Activated T-helper 2 cell treated with anti-CD3 and anti-CD28 coated beads, Interferon-gamma antibody, Interleukin-2, Interleukin-4, amounts not matched to agents 10 μg/mL and 5 μg/mL and 100 μg/mL, durations not matched to agents 14 hours and 24 hours and 36 hours (primary cell): ENCODE measurements at places on chromosomes 7 and 10.

DNA sequence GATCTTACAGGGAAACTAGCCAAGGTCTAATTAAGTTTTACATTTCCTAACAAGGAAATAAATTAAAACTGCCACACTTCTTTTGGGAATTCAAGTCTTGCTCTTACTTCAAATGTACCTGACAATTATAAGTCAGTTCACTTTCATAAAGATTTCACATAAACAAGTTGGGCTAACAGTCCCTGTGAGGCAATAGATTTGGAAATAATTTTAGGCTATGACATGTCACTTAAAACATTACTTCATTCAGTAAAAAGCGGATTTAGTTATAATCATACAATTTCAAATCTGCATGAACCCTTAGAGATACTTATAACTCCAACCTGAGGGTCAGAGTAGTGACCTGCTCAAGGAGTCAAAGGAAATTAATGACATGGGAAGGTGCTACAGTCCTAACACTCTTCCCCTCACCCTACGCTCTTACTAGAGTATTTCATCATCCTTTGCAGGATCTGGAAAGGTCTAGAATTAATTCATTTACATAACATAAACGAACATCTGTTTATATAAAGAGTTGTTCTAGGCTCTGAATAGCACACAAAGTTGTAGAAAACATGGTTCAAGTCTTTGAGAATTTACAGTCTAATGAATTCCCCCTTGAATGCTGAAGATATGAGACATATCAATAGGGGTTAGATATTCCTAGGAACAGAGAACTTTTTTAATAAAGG, 32.3 kb upstream of the DNAJB12 start:
- no peak for DNase-seq

GRCh38 chr10:57972783-57973182, 294.9 kb downstream of the IPMK start:
- no peak for DNase-seq

DNA sequence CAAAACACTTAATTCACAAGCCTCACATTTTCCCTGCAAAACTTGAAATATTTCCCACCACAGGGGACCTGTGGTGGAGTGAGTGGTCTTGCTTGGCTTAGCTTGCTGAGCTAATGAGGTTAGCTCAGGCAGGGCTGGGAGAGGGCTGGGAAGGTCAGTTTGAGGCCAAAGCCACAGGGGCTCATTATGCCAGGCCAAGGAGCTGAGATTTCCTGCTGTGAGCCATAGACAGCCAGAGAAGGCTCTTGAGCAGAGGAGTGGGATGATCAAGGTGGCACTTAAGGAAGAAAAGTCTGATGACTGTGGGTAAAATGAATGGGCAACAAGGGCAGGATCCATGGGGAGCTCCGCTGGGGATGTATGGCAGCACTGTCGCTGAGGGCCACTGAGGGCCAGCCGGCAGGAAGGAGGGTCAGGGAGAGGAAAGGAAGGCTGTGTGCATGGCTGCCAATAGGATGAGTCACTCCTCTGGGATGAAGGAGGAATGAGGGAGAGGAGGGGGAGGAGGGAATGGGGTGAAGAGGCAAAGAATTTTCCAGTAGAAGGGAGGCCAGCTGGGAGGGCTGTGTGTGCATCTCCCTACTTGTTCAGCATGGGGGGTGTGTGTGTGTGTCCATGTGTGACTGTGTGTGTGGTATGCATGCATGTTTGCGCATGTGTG, 18.7 kb upstream of the ZNF488 start:
- no peak for DNase-seq

- DNase-seq: no peak
Measured at GRCh38 chr7:129161524-129162225, 17.2 kb downstream of the TSPAN33 start.

DNA sequence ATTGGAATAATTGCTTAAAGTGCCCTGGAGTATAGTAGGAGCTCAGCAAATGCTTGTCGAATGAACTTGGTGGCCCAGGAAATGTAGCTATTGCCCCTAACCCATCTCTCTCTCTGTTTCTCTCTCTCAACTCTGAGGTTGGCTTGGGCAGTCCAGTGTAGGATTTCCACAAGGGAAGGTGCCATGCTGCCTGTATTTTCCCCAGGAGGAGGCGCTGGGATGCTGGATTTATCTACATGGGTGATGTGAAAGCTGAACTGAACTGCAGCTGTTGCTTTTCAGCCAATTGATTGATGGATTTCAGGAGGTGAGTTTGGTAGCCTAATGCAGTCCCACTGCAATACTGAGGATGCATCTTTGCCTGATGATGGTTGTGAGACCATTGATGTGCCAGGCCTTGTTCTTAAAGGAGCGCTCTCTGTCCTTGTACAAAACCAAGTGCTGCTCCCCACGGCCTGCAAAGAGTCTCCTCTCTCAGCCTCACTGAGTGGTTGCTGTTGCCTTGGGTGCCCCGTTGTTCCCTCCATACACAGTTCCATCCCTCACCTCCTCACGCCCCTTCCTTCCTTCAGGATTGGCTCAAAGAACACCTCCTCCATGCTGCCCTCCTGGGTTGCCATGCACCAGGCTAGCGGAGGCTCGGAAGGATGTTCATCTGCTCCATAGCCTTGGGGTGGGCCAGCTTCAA, 200.6 kb downstream of the GLRX3 start:
- DNase-seq: no peak

- DNase-seq: no peak
Measured at GRCh38 chr7:51666266-51666665, 349.7 kb upstream of the COBL start.

- no peak for DNase-seq
Measured at GRCh38 chr10:70562036-70562755, 40.3 kb downstream of the PRF1 start.

GRCh38 chr7:96663871-96664445, 45.7 kb downstream of the SEM1 start:
- no peak for DNase-seq
